Large intestine (tissue), 12 donors: ENCODE measurements at places on chromosomes 3 and 15. TPM values are rescaled to one million over a fixed set of nuclear protein-coding genes. Genes with fewer than 3 reads are reported as not detected.

The PRC1 gene
- 40.0 TPM for polyA plus RNA-seq

GRCh38 chr3:4741404-4742307 is 237.6 kb upstream of the BHLHE40 start:
- DNase-seq: peak; percentile 84

DNA sequence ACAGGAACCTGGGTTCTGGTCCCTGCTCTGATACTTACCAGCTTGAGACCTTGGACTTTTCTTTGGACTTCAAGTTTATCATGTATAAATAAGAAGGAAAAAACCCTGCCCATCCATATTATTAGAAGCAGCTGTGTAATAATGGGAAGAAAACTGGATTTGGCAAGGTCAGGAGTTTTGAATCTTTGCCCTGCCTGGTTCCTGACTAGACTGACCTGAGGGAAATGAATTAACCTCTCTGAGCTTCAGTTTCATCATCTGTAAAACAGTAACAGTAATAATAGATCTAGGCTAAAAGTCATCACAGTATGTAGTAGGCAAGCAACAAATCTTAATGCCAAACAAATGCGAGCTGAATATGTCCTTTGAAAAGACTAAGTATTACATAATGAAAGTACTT is 68.8 kb downstream of the FSIP1 start:
- no peak for DNase-seq

GRCh38 chr15:38746211-38746610 is 181.6 kb upstream of the RASGRP1 start:
- no peak for DNase-seq

DNA sequence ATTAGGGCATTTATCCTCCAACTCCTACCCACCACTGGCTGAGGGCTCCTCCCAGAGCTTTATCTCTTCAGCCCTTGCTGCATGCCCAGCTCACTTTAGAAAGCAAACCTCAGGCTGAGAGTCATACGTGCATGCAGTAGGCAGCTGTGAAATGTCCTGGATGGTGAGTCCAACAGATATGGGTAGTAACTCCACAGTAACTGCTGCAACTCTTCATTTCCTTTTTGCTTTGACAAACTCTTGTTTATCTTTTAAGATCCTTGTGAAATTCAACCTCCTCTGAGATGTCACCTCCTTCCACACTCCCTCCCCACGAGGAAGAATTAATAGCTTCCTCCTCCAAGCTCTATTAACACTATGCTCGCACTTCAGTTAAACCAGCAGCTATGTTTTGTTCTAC is 35.9 kb upstream of the CTNNB1 start:
- DNase-seq: peak; percentile 12

DNA sequence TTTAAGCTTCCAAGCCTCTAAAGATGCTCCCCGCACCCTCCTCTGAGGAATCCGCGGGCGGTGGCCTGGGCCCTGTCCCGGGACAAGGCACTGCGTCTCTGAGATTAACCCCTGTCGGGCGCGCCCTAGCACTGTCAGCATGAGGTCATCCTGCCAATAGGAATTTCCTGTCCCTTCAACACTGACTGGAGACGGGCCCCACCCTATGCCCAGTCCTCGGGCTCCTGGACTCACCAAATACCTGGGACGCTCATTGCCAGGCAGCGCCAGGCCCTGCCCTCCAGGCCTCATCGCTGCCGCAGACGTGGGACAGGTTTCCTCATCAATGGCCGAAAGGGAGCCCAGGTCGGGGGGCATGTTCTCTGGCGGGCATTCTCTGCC is 67.6 kb upstream of the SH3GL3 start:
- no peak for DNase-seq

- DNase-seq: no peak
Measured at GRCh38 chr15:52558196-52558595, 10.6 kb downstream of the ARPP19 start.

DNA sequence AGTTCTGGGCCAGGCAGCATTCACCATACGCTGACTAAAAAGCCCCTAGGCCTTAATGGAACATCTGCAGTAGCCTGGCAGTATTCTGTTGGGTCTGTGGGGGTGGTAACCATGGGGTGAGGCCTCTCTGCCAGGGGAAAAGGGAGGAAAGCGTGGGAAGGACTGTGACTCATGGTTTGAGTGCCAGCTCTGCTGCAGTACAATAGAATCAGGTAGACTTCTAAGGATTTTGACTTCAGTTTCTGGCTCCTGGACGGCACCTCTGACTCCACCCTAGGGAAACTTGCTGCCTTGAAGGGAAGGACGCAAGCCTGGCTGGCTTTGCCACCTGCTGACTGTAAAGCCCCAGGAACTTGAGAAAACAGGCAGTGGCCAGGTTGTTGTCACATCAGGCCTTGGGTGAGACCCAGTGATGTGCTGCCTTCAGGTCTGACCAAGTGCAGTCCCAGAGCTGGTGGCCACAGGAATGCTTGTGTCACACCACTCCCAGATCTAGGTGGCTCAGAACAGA is 148.6 kb downstream of the SUCNR1 start:
- no peak for DNase-seq
